T-helper 17 cell (primary cell): ENCODE measurements at places on chromosomes 6 and 20.

DNA sequence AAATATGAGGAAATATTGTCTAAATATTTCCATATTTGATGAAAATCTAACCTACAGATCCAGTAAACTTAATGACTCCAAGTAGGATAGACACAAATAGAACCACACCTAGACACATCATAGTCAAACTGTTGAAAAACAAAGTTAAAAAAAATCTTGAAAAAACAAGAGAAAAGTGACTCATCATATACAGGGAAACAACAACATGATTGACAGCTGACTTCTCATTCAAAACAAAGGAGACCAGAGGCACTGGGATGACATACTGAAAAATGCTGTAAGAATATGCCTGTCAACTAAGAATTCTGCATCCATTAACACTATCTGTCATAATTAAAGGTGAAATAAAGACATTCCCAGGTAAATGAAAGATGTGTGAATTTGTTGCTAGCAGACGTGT is 38.8 kb downstream of the BMP2 start:
- DNase-seq, result no peak

- DNase-seq, result no peak
Measured at GRCh38 chr20:273884-274283, 16.4 kb downstream of the DEFB132 start.

GRCh38 chr6:16001158-16001557 is 127.7 kb upstream of the MYLIP start:
- no peak for DNase-seq

- DNase-seq, result no peak
Measured at GRCh38 chr20:4782378-4782772, 60.7 kb downstream of the PRND start.

GRCh38 chr20:51176876-51177275 is 154.0 kb upstream of the KCNG1 start:
- DNase-seq, result no peak

DNA sequence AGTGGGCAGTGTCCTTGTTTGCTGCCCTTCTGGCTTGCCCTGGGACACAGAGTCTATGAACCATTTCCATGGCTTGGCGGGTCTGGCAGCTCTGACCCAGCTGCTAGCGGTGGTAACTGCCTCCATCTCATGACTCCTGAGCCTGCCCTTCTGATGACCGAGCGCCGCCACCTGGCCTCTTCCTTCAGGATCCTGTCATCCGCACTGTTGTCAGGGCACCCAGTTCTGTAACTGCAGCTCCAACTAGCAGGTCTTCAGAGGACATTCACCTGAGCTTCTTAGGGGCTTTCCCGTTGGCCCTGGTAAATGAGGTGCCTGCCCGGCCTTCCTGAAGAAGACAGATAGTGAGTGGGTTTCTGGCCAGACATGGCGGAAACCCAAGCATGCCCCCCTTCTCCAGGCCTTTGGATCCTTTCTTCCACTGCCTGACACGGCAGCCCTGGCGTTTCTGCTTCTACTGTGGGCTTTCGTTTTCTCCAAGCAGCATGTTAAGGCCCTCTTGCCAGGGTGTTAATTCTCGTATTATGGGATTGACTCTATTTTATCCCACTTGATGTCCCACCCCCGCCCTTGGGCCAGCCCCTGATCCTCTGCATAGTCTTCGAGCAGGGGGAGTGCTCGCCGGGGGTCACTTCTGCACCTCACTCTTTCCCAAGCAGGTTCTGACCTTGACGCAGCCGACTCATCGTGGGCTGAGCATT is 24.7 kb downstream of the PACSIN1 start:
- no peak for DNase-seq

GRCh38 chr6:36220226-36220625 is 23.7 kb downstream of the BRPF3 start:
- no peak for DNase-seq

DNA sequence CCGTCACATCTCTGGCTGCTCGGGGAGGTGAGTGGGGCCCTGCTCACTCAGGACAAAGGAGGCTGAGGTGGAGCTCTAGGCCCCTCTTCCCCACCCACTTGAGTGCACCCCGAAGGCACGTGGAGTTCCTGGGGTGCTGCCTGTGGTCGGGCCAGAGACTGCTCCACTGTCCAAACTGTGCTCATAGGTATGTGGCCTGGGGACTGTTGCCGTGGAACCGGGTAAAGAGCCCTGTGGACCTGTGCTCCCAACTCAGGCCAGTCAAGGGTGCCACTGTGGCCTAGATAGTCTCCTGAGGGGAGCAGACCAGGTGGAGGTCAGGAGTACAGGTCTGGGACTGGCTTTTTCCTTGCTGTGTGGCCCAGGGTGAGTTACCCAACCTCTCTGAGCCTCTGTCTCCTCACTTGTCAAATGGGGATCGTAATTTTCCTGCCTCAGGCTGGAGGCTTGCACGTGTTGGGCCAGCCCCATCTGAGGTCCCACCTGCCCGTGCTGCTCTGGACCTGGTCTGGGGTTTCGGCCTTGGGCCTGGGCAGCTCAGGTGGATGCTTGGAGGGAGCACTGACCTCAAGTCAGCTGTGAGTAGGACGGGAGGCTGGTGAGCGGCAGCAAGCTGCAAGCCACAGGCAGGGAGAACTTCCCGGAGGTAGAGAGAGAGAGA is 12.4 kb upstream of the NPBWR2 start:
- no peak for DNase-seq

DNA sequence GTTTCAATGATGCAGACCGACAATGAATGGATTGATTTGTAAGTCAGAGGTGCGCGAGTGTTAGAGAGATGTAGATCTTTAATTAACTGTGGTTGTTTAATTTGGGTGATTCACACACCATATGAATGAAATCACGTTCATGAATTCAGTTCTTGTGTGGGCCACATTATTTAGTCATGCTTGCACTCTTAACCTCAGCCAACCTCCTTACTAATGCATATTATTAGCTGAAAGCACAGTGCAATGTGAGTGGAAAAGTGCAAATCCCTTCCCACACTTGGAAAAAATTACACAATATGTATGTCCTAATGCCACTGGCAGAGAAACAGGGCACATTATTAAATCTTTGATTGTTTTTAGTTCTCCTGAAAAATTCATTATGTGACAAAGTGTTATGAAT is 512.5 kb downstream of the BCKDHB start:
- no peak for DNase-seq

DNA sequence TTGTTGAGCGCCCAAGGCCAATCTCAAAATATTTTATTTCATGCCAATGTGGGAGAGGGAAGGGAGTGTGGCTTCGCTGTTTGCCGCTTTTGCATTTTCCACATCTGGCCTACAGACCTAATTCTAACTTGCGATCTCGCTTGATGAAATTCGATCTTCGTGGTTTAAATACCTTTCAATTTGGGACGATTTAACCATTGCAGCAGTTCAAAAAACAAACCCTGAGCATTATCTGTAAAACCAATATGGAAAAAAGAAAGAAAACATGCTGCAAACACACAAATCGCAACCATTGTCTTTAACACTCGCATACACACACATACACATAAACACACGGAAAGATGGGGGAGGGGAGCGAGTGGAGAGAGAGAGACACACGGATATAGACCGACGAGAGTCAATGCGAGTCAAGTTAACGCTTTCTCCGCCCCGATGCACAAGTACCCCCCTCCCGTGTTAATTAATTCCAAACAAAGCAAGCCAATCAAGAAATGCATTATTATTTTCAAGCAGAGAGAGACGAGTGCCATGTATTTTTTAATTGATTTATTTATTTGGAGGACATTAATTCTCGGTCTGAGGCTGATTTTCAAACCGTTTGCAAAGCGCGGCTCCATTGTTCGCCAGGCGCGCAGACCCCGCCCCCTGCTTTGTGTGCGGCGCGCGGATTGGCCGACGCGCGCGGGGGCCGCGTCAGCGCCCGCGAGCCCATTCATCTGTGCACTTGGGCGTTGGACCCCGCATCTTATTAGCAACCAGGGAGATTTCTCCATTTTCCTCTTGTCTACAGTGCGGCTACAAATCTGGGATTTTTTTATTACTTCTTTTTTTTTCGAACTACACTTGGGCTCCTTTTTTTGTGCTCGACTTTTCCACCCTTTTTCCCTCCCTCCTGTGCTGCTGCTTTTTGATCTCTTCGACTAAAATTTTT is at the start of gene MARCKS:
Gene MARCKS (plus strand): TSS at position 721 of the 931 bp plus-strand sequence. CDS start 401 bp downstream, outside the sequence.
- peak; percentile 21 for DNase-seq

DNA sequence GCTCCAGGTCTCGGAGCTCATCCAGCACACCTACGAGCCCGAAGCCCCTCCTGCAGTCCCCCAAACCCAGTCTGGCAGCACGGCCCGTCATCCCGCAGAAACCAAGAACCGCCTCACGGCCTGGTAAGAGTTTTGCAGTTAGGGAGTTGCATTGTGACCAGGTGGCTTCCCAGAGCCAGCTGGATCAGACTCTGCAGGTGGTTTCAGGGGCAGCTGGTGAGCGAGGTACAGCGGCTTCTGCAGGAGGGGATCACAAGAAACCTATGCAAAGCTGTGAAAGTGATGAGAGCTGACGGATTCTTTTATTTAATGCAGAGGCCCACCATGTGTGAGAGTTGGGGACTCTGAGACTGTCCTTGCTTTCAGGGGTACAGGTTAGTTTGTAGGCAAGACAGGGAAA is 45.9 kb upstream of the SCGN start:
- DNase-seq, result no peak

DNA sequence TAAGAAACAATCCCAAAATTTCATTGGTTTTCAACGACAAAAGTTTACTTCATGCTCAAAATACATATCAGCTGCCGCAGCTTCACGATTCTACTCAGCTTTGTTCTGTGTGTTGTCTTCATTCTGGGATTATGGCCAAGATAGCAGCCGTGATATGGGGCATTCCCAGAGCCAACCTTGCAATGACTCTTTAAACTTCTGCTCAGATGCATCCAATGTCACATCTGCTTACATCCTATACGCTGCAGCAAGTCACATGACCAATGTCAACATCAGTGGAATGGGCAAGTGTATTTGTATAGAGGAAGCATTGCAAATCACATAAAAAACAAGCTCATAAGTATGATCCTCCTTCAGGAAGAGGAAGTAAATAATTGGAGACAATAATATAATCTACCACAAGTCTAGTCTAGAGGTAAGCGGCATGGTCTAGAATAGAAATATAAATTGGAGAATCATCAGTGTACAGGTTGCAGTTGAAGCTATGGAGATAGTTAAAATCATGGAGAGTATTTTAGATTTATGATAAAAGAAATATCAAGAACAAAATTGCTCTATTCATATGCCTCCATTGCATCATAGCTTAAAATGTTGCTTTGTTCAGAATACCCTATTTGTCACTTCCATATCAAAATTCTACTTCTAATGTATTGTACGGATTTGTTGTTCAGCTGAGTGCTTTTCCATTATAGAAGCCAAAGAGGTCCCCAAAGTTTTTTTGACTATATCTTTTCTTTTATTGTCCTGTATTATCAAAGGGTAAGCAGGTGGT is 7.2 kb upstream of the C6orf141 start:
- no peak for DNase-seq

DNA sequence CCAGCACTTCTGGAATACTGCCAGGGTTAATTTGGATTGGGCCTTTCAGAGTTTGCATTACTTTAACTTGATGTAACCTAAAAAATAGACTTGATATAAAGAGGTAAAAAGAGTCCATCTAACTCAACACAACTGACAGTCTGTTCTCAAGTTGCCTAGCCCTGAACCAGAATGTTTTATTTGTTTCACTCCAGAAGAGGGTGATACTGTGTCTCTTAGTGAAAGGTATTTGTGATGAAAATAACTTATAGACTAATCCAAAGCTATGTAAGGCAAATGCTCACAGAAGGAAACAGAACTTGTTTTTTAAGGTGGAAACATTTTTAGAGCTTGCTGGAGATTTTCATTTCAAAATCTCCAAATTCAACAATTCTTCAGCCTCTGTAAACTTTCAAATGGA is 469.1 kb upstream of the RUNX2 start:
- DNase-seq, result no peak

- DNase-seq, result no peak
Measured at GRCh38 chr6:72716916-72717315, 95.1 kb downstream of the KCNQ5 start.

- no peak for DNase-seq
Measured at GRCh38 chr6:119030759-119031158, 47.7 kb downstream of the FAM184A start.

DNA sequence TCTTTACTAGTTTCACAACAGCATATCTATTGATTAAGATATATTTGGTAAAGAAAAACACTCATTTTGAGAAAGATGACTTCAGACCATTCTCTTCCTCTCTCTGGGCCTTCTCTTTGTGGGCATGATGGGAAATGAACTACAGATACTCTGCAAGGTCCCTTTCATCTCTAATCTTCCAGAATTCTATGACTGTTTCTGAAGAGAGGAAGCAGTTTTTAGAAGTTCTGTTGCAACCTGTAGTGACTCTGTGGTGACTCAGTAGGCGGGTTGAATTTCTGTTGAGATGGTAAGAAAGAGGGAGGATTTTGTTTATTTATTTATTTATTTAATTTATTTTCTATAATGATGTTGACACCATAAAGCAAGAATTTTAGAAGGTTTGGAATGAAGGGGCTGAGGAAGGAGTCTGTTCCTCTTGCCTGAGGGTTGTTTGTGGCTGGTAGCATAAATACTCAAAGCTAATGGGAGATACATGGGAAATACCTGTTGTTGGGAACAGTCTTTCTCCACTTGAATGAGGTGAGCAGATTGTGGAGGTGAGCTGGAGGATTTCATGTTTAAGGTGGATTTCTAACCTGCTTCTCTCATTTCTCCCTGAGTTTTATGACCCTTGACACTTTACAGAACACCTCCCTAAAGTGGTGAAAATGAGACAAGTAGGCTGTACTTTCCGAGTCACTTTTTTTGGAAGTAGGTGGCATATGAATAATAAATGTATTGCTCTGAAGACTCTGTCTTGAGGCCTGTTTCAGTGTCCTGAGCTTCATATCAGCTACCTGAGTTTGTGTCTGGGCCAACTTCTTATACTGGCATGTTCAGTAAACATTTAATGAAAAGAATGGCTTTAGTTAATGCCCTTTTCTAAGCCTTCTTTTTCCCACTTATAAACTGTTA is 15.0 kb downstream of the ACSS2 start:
- DNase-seq, result no peak

DNA sequence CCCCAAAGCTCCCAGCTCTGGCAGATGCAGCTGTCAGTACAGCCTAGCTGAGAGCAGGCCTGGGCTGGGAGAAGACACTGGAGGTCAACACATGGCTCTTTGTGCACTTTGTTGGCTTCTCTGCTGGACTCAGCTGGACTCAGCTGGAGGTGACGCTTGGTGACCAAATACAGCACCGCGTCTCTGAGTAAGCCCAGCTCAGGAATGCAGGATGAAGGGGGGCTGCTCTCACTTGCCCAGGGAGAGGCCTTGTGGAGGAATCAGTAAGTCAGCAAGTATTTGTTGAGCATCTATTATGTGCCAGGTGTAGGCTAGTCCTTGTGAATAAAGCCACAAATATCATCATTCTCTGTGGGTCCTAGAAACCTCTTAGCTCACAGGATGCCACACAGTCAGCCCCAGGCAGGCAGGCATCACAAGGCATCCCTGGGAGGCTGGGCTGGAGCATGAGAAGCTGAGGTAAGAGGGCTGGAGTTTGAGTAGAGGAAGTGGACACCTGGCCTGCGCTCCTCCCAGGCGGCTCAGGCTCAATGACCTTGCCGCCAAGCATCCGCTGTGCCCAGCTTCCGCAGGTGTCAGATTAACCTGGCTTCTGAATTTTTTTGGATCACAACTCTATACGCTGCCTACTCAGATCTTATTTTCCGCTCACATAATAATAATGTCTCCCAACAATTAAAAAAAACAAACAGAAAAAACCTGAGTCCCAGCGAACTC is 95.4 kb downstream of the TMEM170B start:
- DNase-seq, result no peak
